ENCODE measurements at places on chromosomes 3 and 15.

GRCh38 chr3:155548195-155548594 is 196.7 kb downstream of the PLCH1 start:
- DNase-seq: peak; percentile 28

DNA sequence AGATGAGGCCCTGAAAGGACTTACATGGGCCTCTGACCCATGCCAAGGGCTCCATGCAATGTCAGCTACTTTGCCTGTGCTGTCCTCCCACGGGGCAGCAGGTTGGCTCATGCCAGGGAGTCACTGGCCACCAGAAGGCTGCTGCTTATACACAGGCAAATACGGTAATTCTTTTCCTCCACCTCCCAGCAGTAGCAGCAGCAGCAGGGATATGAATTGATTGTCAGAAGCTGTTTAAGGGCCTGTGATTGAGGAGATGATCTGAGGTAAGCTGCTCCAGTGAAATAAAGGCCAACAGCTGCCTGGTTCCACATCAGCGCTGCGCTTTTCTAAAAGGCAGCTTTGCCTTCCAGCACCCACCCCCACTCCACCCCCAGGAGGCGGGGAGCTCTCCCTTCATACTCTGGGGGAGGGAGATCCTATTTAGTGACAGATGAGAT is 250.5 kb downstream of the SHQ1 start:
- DNase-seq: peak; percentile 10

- peak; percentile 65 for DNase-seq
Observed at GRCh38 chr3:33377931-33378330, 62.3 kb downstream of the UBP1 start.

- peak; percentile 68 for DNase-seq
Observed at GRCh38 chr3:59555593-59556315, 505.9 kb upstream of the CFAP20DC start.

DNA sequence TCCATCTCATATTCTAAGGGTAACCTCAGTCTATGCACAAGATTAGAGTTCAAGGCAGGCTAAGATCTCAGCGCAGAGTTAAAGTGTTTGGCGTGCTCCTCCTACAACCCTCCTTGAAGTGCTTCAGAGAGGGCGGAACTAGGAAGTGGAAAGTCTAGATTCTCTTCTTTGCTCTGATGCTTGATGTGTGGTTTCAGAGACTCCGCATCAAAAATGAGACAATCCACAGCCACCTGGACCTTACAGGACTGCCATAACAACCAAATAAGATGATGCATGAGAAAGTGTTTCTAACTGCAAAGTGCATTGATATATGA is 161.3 kb upstream of the ATP11B start:
- no peak for DNase-seq
